ENCODE measurements at places on chromosomes 16 and 17. TPM values are rescaled to one million over a fixed set of nuclear protein-coding genes. Genes with fewer than 3 reads are reported as not detected.

Gene KRT39
- total RNA-seq: not detected

Gene CBX2
- total RNA-seq: 0.76 TPM

Gene DCTPP1
- total RNA-seq: 43.7 TPM

GRCh38 chr16:65958086-65958485 is 408.4 kb upstream of the CDH5 start:
- DNase-seq: no peak

- DNase-seq: no peak
Measured at GRCh38 chr17:3834811-3835210, 11.2 kb downstream of the NCBP3 start.

DNA sequence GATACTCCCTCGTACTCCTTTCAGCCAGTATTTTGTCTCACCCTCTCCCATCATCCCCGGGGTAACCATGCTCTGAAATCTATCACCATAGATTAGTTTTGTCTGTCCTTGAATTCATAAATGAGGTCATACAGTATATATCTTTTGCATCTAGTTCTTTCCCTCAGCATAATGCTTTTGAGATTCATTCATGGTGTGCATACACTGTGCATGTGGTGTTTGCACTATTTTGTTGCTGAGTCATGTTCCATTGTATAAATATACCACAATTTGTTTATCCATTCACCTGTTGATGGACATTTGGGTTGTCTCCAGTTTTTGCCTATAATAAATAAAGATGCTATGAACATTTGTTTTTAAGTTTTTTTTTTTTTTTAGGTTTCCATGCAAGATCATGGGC is 34.2 kb upstream of the NLRP1 start:
- DNase-seq: no peak

- DNase-seq: peak; percentile 69
Measured at GRCh38 chr16:85445779-85446222, 167.3 kb upstream of the GSE1 start.

- DNase-seq: no peak
Measured at GRCh38 chr16:21224800-21225199, 8.7 kb upstream of the ANKS4B start.

DNA sequence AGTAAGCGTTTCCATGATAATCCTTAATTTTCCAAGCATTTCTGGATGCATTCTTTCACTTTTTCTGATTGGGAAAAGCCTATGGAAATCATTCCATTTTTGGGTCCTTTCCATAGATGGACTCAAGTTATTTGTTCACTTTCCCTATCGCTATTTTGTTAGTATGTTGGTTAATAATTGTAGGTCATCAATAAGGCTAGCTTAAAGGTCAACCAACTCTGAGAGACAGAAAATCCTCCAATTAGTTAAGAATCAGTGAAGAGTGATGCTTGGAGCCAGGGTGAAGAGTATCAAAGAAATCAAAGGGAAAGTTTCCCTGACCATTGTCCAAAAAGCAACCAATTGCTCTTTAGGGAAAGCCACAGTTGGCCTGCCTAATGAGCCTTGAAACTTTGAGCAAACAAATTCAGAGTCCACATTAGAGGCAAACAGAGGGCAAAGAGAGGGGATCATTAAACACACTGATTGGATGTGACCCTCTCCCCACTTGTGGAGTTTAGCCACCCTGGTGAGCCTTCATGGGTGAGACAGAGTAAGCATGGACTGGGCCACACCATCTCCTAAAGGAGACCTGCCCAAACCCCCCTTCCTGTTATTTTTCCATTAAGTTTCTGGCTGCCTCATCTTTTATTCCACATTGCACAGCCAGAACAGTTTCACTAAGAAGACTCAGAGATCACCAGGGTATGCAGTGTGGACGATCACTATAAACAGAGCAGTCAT is 133.4 kb upstream of the DYNLRB2 start:
- no peak for DNase-seq

DNA sequence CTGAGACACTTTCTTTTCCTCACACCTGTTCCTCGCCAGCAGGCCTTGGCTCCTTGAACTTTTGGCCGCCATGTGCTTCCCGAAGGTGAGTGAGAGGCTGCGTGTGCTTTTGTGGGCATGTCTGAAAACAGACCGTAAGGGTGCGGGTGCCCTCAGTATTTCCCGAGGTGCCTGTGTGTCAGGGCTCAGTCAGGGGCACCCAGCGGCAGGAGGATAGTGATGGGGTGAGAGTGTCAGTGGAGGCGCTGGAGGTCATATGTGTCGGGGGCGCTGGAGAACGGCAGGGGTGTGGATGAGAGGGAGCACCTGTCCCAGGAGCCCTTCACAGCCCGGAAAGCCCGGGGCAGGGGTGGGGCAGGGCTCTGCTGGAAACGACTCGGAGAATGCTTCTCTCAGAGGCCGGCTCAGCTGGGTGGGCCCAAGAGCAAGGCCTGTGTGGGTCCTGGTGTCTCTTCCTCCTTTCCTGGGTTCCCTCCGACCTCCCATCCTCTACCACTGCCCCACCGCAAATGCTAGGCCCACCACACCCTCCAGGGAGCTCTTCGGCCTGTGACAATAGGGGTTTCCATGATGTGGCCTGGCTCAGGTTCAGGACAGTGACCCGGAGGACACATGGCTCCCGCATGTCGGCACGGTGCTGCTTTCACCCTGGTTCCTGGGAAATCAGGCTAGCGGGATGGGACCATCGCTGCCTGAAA is 451 bp downstream of the IL32 start:
- DNase-seq: peak; percentile 68

DNA sequence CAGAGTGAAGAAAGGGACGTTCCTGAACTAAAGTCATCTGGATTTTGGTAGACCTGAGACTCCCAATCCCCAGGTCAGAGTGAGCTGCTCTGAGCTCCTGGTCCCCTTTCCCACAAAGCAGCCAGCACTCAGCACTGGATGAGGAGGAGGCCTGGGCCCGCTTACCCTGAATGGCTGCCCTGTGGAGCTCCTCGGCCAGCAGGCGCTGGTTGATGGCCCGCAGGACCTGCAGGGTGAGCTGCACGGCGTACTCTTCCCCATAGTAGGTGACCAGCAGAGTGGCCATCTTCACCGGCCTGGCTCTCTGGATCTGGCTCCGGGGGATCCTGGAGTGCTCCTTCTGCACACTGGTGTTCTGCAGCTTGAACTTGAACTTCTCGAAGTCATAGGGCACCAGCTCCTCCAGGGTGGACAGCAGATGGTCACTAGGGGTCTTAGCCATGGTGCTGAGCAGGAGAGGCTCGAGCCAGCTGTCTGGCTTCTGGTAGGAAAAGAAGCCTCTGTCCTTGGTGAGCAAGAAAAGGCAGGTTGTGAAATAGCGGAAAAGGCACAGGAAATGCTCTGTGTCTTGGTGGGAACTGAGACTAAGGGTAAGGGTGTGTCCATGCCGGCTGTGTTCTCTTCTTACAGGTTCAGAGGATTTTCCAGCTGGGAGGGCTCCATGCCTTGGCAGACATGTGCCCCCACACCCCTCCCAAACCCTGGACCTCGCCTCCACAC is at the start of gene MEFV:
TSS of gene MEFV (minus strand) at position 488 of the 720 bp plus-strand sequence. CDS start at position 442, 46 bp downstream.
- DNase-seq: no peak

GRCh38 chr17:69812240-69812837 is 262.7 kb upstream of the KCNJ16 start:
- no peak for DNase-seq

DNA sequence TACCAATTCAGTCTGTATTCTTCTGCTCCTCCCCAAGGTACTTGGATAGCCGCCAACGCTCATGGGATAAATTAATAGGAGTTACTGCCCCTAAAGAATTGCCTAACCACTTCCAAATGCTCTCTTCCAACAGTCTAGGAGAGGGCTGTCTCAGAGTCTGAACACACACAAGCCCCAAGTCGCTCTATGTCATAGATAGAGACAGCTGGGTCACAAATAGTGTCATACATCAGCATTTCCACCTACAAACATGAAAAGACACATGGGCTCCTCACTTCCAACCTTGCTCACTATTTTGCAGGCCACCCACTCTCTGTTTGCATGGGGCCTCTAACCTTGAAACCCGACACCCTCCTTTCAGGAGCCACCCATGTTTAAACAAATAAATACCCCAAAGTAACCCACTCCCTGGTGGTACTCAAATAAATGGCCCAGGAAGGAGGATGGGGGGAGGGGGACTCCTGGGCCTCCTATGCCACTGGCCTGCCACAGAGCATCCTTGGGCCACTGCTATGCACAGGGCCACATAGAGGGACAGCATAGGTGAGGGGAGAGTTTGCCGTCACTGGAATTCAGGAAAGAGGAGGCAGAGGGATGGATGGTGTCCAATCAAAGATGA is 265.9 kb downstream of the SOX9 start:
- no peak for DNase-seq

DNA sequence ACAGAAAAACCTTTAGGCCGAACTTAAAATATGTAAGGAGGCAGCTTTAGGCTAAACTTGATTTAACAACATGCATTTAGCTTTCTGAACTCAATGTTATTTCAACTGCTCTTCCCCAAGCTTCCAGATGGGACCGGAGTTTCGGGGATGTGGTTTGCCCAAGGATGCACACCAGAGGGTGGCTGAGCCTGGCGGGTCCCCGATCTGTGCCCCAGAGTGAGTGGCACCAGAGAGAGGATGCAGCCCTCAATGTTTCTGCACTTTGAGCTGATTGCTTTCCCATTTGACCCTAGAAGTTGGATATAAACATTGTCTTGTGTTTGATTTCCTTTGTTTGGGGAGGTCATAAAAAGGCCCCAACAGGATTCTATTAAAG is 348.0 kb upstream of the TNRC6C start:
- DNase-seq: no peak
